B cell (primary cell): ENCODE measurements at places on chromosomes 1 and 21. TPM values are rescaled to one million over a fixed set of nuclear protein-coding genes. Genes with fewer than 3 reads are reported as not detected.

DNA sequence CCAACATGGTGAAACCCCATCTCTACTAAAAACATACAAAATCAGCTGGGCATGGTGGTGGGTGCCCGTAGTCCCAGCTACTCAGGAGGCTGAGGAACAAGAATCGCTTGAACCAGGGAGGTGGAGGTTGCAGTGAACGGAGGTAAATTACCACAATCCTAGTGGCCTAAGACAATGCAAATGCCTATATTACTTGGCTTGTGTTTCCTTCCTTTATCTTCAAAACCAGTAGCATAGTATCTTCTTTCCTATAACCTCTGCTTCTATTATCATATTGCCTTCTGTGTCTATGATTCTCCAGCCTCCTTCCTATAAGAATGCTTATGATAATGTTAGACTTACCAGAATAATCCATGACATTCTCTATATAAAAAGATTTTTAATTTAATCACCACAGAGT is 156.2 kb upstream of the RGS18 start:
- DNase-seq: no peak

DNA sequence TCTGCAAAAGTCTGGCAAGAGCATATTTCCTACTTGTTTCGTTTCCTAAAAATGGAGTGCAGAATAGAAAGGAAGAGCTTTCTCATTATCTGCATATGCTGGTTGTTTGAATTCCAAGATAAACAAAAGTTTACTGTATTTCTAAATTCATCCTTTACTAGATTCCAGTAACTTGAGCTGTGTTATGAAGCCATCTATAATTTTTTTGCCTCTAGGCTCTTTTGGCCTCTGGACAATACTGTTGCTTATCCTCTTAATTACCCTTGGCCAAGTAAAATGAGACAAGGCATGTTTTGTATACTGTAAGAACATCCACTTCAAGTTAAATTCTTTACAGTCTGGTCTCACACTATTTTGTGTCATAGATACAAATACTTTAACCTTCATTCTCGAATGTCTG is 45.6 kb upstream of the HFM1 start:
- no peak for DNase-seq

DNA sequence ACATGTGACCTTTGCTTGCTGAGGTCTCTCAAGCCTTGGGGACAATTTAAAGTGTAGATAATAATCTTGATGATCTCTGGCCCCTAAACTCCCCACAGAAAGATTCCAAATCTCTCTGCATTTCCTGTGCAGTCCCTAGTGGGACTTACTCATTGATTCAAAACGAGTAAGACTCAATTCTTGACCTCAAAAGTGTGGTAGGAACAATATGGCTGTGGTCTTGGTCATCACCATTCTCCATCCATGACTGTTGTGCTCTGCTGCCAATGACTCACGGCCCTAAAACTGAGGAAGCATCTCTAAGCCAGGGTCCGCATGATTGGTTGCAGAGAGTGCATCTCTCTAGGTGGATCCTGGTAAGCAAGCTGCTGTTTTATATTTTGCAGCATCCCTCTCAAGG is 268.0 kb downstream of the PTGER3 start:
- DNase-seq: no peak

DNA sequence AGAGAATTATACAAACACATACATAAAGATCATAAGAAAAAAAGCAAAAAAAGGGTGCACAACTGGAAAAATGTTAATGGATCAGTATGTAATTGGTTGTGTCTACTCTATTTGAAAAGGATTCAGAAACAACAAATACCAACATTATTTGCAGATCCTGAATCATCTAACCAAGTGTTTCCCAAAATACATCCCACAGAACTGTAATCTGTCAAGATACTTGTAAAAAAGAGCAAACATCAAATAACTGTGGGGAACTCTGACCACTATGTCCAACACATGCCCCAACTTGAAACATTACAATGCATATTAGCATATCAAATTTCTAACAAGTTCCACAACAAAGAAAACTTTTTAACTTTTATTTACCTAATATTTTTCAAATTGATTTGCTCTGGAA is 22.6 kb downstream of the ANKRD13C start:
- DNase-seq: no peak

GRCh38 chr1:7290971-7291970 is 479.8 kb upstream of the VAMP3 start:
- DNase-seq: no peak

Gene GLIS1
- not detected in 2 replicates for total RNA-seq

Gene ICOSLG
- total RNA-seq: 124 and 127 TPM in 2 replicates

Gene CPLANE2
- total RNA-seq: 11.1 and 14.3 TPM in 2 replicates

Gene LEPR
- 0.30 and 0.41 TPM in 2 replicates for total RNA-seq

Gene CRB1
- 0.22 TPM in 1 of 2 replicates, not detected in the other for total RNA-seq
